ENCODE measurements at places on chromosomes 7 and 10. TPM values are rescaled to one million over a fixed set of nuclear protein-coding genes. Genes with fewer than 3 reads are reported as not detected.

CNPY1 gene
- not detected for polyA plus RNA-seq

DNA sequence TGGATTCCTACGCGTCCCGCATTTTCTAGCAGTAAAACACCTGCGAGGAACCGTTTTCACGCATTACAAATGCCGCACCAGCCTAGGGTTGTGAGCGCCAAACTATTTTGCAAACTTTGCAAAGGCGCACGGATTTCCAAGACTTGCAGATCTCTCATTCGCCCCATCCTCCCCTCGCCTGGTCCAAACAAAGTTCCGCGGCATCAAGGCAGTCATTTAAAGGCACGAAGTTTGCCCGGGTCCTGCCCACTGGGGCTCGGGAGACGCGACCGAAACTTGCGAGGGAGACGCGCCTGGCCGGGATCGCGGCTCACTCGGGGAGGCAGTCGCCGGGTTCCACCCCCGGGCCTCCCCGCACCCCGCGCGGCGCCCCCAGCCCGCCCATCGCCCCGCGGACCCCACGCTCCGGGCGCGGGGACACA lies 613 bp downstream of the USP6NL start:
- DNase-seq = peak; percentile 40

GRCh38 chr7:134777908-134778580 lies 1.4 kb upstream of the CALD1 start:
- DNase-seq = no peak

DNA sequence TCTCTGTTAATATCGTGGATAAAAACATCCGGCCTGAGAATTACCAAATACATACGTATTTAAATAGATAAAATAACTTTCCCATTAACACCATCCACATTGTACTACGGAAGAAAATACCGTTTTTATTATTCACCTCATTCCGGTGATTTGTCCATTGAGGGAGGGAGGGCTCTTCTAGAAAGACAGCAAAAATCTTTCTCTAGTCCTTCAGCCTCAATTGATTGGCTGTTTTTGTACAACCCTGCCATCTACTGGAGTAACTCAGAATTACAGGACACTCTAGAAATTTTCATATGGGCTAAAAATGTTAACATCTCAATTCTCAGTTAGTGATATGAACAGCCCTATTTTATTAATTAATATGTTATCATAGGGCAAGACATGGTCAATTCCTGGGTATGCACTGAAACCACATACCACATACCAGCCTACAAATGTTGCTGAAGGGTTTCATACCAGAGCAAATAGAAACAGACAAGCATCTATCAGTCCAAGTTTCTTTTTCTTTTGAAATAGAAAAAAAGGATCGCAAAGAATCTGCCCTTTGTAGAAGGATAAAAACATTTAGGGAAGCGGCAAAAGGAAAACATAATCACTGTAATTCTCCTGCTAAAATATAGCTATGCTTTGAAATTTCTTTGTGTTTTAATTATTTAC lies 55.8 kb upstream of the CDCA7L start:
- DNase-seq = peak; percentile 72

ABCA13 gene
- polyA plus RNA-seq = not detected

DNA sequence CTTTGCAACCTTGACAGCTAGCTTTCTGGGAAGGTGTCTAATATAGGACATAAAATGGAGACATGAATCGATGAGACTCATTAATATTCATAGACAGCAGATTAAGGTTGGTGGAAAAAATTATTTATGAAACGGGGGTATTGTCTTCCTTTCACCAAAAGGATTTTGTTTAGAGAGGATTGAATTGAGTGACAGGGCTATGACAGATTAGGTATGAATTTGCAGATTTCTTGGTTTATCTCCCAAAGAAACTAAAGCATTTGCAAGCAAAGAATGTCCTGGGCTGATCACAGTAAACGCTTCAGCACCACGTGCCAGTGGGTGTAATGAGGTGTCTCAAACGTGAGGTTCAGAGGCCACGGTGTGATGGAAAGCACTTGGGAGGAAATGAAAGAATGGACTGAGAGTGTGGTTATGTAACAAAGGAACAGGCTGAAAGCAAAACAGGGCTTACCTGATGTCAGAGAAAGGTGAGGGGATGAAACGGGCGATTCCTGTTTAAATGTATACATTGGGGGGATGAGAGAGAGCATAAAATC lies 329.2 kb upstream of the NPVF start:
- DNase-seq = no peak

DNA sequence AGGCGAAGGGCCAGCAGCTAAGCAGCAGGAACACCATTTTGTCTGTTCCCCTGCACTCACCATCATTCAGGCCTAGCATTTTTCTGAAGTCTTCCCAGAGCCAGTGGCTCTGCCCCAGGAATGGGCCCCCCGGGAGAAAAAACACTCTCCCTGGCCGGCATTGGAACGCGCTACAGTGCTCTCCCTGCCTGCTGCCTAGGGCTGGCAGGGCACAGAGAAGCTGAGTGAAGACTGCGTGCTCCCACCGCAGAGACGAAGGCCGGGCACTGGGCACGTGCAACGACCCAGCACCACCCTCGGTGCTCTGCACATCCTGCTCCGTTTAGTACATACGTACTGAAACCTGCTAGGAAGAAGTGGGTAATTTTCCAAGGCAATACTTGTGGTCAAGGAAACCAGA lies 34.4 kb downstream of the HSPA12A start:
- no peak for DNase-seq

GRCh38 chr7:24010495-24010894 lies 273.5 kb upstream of the NPY start:
- DNase-seq = no peak

GRCh38 chr7:30159163-30159562 lies 24.4 kb downstream of the MTURN start:
- DNase-seq = no peak

ENTPD1 gene
- 0.05 TPM for polyA plus RNA-seq

- no peak for DNase-seq
Observed at GRCh38 chr10:7998831-7999230, 55.7 kb upstream of the GATA3 start.

- DNase-seq = no peak
Observed at GRCh38 chr7:118615-119391, 73.6 kb upstream of the FAM20C start.

IKZF1 gene
- not detected for polyA plus RNA-seq

ADCYAP1R1 gene
- polyA plus RNA-seq = not detected

GRCh38 chr7:98280296-98280695 lies 1.2 kb upstream of the BRI3 start:
- DNase-seq = no peak

- peak; percentile 90 for DNase-seq
Observed at GRCh38 chr10:34638406-34639054, 176.6 kb downstream of the PARD3 start.

GRCh38 chr10:34171957-34172527 lies 643.1 kb downstream of the PARD3 start:
- DNase-seq = no peak

GRCh38 chr7:70703785-70704184 lies 428.2 kb upstream of the GALNT17 start:
- DNase-seq = no peak

DNA sequence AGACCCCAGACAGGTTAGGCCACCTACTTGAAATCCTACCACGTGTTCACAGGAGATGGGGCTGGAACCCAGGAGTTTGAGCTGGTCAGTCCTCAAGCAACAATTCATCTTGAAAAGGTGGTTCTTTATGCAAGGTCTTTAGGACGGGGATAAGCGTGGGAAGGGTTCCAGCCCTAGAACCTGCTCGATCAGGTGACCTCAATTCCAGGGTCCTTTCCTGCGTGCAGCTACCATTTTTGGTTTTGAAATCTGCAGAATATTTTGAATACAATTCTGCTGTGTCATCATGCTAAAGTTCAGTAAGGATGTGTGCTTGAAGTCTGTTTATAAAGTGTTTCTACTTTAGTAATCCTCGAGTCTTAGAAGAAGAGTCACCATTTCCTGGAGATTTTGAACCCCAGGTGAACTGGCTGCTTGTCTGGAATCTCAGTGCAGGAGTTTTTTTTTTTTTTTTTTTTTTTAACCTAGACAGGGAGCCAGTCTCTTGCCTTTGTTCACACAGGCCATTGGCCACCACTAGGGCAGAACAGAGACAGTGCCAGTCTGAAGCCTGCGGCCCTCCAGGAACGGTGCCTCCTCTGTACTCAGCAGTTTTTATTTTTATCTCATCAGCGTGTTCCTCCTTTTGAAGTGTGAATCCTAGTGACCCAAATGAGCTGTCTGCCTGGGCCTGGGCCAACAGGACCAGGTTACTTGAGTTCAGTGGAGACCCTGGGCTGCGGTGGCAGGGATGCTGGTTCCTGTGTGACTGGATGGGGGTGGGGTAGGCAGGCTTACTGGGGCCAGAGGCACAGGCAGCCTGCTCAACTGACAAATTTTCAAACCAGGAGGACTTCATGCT lies 54.6 kb downstream of the EEPD1 start:
- peak; percentile 90 for DNase-seq

DNA sequence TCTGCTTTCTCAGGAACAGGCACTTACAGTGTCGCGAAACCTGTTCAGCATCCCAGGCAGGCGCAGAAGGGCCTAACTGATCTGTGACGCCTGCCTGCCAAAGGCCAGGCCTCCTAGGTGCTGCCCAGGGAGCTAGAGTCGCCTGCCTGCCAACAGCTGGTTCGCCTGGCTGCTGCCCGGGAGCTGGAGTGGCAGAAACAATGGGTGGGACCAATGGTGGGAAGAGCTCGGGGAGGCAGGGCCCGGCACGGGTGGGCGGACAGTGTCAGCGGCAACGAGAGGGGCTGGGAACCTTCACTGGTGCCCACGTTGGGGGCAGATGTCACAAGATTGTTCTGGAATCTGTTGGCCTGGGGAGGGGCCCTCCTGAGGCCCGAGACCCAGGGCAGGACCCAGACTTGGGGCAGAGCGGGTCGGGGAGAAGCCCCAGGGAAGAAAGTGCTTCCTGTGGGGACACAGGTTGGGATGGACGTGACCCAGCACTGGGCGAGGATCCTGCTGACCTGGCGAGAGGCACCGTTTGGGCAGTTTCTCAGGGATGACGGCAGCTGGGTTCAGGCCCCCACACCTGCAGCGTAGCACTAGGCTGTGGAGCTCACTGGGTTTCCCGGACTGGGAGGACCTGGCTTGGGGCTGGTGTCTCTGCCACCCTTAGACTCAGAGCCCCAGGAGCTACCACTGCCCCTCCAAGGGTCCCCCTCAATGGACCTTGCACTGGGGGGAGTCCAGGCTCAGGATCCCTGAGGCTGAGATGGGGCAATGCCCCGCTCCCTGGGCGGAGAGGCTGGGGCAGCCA lies 181.8 kb downstream of the ELFN1 start:
- DNase-seq = no peak

GRCh38 chr10:114780577-114781184 lies 40.9 kb upstream of the FHIP2A start:
- DNase-seq = no peak

DNA sequence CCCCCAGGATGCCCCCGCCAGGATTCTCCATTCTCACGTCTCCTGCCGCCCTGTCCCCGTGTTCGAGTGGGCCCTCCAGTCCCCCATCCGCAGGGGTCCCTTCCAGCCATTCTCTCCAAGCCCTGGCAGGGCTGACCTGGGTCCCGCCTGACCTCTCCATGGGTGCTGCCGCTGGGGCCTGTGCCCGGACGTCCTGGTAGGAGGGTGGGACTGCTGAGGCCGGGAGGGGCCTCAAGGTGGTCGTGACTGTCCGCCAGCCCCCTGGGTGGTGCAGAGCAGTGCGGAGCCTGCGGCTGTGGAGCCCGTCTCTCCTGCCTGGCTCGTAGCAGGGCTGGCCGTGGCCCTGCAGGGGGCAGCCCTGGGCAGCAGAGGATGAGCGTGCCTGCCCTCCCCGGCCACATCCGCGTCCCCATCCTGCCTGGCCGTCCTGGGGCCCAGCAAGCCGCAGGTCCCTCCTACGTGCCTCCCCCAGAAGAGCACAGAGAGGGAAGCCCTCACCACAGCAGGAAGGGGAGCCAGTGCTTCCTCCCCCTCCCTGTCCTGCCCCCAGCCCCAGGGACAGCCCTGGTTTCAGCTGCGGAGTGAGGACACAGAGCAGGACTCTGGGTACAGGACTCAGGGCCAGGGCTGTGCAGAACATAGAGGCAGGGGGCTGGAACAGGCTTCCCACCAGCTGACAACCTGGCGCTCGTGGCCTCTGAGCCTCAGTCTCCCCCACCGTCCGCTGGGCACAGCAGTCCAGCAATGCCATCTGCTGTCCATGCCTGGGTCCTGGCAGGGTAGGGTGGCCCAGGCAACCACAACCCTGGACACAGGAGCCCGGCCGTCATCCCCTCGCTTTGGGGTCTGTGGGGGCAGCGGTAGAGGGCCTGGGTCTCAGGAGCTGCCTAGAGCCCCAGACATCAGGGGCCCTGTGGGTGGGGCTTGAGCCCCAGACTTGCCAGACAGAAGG lies 1.5 kb upstream of the GRIFIN start:
- peak; percentile 93 for DNase-seq

GALNT17 gene
- polyA plus RNA-seq = not detected

DNA sequence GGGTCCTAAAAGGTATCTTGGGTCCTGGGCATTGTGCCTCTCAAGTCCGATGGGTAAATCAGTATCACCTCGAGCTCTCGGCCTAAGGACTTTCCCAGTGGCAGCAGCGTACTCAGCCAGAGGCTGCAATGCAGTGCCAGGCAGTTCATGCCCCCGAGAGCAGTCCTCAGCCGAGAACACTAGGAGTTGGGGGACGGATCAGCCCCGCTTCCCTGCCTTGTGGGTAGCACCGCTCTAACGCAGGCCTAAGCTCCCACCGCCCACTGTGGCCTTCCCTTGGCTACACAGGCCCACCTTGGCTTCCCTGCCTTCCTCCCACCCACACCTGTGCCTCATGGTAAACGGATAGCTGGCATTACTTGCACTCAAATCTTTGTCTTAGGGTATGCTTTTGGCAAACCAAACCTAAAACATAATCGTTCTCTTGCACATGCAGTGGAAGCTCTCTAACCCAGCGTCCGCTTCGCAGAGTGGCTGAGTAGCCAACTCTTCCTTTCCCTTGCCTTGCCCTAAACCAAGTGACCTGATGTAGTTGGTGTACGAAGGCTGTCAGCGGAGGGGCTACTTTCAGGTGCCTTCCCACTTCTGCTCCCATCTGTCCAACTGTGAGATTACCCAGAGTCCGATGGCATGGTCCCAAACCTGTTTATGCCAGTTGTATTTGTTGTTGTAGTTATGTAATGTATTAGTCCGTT lies 73.2 kb upstream of the CHST15 start:
- no peak for DNase-seq

PKD2L1 gene
- polyA plus RNA-seq = 0.10 TPM

GRCh38 chr7:75889826-75890225 lies 11.0 kb downstream of the RHBDD2 start:
- no peak for DNase-seq

All from A549 (cell line).